ENCODE measurements at places on chromosomes 5 and 9.

DNA sequence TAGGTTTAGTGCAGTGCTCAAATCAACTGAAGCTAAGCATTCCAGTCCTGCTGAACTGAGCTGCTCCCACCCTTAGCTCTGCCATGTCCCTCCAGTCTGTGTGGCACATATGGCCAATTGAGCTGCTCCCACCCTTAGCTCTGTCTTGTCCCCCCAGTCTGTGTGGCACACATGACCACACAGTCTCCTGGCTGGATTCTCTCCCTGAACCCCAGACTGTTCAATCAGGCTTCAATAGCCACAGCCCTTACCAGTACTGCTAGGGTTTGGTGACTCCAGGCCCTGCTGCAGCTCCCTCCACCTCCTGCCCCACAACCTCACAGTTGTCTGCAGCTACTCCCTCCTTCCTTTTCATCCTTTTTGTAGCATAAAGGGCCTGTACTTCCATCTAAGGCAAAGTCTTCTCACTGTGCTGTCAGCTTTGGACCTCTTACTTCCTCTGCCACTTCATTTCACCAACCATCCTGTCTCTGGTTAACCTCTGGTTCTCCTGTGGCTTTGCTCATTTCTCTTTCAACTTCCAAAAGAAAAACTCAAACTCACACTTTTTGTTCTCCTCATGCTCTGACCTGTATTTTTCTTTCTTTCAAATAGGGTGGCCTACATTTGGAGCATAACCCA is 50.8 kb downstream of the ADAMTS12 start:
- no peak for DNase-seq

DNA sequence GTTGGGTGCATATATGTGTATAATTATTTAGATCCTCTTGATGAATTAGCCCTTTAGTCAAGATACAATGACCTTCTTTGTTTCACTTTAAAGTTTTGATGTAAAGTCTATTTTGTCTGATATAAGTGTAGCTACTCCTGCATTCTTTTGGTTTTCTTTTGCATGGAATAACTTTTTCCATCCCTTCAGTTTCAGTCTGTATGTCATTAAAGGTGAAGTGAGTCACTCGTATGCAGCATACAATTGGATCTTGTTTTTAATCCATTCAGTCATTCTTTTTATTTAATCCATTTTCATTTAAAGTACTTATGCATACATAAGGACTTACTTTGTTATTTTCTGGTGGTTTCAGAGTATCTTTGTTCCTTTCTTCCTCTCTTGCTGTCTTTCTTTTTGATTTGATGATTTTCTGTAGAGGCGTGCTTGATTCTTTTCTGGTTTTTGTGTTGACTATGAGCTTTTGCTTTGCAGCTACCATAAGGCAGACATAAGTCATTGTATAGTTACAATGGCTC is 36.3 kb upstream of the FAM120A start:
- DNase-seq: no peak

DNA sequence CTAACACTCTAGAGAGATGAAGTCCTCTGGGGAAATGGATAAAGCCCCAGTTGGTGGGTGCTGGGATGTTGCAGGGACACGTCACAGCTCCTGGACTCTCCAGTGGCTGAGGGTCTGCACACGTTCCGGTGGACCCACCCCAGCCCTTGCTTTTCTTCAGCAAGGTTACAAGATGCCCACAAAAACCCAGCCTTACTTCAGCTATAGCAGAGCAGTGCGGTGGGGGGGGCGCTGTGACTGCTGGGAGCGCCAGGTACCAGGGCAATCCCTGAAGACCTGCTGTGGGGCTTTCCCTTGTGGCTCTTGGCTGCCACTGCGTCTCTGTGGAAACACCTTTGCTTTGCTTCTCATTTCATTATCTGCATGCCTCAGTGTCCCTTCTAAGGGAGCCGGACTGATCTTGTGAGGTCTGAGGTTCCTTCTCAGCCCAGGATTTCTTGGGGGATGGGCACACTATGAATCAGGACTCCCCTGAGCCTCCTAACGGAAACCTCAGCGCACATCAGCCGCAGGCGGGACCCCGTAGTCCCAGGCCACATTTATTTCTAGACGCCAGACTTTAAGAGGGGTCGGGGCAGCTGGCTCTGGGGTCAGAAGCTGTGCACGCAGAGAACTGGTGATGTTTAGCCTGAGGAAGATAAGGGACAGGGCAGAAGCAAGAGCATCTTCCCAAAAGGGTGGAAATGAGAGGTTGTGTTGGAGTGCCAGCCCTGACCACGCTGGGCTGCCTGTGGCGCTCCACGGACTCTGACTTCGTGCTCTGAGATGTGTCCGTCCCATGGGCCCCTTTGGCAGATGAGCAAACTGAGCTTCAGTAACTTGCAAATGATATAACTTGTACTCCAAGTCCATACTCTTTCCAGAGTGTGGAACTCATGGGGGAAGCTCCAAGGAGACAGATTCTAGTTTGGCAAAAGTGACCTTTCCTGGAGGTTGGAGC is 106.8 kb downstream of the WNK2 start:
- no peak for DNase-seq

DNA sequence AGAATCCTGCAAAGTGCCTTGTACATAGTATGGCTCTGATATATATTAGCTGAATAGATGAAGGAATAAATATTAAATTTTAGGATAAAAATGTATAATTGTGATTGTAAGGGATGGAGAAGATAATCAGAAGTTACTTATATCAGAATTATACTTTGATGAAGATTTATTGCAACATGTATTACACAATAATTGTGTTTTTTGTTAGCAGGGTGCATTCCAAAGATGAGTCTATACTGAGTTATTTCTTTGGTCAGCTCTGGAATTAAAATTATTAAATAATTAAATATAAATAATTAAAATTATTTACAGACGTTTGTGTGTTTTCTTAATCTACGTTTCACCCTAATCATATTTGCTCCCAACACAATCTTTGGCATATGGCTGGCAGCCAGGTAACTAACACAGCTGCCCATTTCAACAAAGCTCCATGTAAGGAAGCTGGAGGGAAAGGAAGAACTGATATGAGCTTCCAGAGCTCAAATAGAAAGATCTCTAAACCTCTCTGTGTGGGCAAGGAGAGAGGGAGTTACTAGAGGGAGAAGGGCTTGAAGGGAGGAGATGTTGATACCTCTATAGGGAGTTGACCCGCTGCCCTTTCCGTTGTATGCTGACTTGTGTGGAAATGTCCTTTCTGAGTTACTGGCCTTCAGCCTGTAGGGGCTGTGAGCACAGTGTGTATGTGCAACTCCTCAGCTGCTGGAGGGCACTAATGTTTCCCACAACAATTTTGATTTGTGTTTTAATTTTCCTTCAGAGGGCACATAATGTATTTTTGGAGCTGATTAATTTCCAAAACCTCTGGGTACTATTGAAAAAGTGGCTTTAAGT is 403.4 kb downstream of the MAN2A1 start:
- no peak for DNase-seq

DNA sequence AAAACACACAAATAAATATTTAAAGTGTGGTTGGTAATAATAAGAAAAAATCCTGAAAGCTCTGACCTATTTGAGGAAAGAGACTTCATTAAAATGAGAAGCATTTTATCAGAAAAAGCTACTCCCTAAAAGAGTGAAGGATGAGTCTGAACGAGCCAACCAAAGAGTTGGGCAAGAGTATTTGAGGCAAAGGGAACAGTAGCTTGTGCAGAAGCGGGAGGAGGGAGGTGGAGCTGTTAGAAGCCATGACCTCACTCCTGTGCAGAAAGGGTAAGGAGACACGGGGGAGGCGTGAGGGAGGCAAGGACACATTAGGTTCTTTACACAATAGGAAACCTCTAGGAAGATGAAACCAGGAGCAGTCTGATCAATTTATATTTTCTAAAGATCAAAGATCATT is 29.4 kb downstream of the SH3RF2 start:
- no peak for DNase-seq

DNA sequence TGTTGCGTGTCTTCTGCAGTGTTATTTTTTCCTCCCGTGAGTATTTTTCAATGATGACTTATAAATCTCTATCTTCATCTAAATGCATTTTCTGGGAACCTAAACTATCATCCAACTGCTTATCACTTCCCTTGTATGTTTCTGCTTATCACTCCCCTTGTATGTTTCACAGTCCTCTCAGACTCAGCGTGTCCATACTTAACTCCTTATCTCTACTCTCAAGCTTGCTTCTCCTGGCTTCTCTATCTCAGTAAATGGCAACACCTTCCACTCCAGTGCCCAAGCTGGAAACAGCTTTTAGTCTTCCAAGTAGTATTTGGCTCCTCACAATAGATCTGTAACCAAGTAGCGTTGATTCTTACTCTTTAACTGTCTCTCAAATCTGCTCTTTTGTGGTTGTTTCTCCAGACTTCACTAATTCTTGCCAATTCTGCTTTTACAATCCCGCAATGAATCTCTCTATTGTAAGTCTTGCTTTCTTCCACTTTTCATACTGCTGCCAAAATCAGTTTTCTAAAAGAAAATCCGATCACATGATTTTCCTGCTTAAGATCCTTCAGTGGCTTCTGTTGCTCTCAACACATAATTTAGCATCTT is 33.8 kb upstream of the TXNDC8 start:
- no peak for DNase-seq

Measured in stimulated activated CD4-positive, alpha-beta T cell treated with anti-CD3 and anti-CD28 coated beads, Interleukin-1b, Interleukin-23, amount 100 ng/mL, for 4 hours (primary cell).